ENCODE measurements at places on chromosomes 2 and 18. TPM values are rescaled to one million over a fixed set of nuclear protein-coding genes. Genes with fewer than 3 reads are reported as not detected.
A peak's percentile ranks its signal among the peaks of the same experiment; 100 is the strongest.

The PROKR1 gene
- total RNA-seq, result not detected

GRCh38 chr2:170165129-170165528 is 12.8 kb upstream of the MYO3B start:
- H3K4me1 ChIP-seq, result no peaks in the 10 kb centered on the region
- DNase-seq, result peak; percentile 29
- H3K36me3 ChIP-seq, result no peaks in the 10 kb centered on the region
- H3K27me3 ChIP-seq, result peaks cover 6% of the 10 kb centered on the region
- H3K4me3 ChIP-seq, result no peak overlapping the region
- H3K27ac ChIP-seq, result no peak overlapping the region

The CCBE1 gene
- total RNA-seq, result not detected

DNA sequence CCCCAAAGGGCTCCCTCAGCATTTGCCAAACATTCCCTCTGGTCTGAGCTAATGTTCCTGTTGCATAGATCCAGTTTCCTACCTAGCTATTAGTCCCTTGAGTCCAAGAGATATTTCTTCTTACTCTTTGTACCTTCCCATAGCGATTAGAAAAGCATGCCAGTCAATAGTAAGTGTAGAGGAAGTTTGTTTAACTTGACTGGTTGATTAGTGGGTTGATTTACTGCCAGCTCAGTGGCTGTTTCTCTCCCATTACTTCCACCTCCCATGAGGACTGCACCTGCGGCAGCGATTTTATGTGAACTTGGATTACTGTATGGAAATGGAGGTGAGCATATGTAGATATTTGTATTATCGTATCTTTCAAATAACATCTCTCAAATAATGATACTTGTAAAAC is 1748.4 kb upstream of the CELF4 start:
- no peaks in the 10 kb centered on the region for H3K27me3 ChIP-seq
- no peak for DNase-seq
- no peaks in the 10 kb centered on the region for H3K4me1 ChIP-seq
- no peaks in the 10 kb centered on the region for H3K36me3 ChIP-seq
- no peak overlapping the region for H3K4me3 ChIP-seq
- H3K27ac ChIP-seq, result no peak overlapping the region

The WDR35 gene
- total RNA-seq, result 8.1 TPM

- no peak overlapping the region for H3K27ac ChIP-seq
- H3K4me1 ChIP-seq, result no peaks in the 10 kb centered on the region
- no peak for DNase-seq
- peaks cover 18% of the 10 kb centered on the region for H3K27me3 ChIP-seq
- H3K36me3 ChIP-seq, result no peaks in the 10 kb centered on the region
Measured at GRCh38 chr2:205834796-205835195, 152.5 kb downstream of the NRP2 start.

DNA sequence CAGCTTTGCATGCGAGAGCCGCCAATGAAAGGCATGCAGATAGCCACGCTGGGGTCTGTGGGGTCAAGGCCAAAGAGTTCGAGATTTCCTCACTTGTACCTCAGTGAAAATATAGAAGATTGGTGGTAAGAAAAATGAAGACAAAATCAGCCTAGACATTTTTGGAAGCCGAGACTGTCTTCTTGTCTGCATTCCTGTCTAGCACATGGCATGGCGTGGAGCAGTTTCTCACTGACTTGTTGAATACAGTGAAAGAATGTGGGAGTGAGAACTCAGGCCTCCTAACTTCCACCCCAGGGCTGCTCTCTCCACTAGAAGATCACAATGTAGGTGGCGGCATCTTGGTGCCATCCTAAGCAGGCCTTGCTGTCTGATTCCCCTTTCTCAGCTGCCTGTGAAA is 740.8 kb upstream of the HS6ST1 start:
- H3K27ac ChIP-seq, result no peak overlapping the region
- H3K4me1 ChIP-seq, result no peaks in the 10 kb centered on the region
- H3K4me3 ChIP-seq, result no peak overlapping the region
- no peaks in the 10 kb centered on the region for H3K27me3 ChIP-seq
- no peak for DNase-seq

GRCh38 chr2:41970988-41971660 is 76.7 kb upstream of the PKDCC start:
- no peak overlapping the region for H3K4me3 ChIP-seq
- no peak overlapping the region for H3K27ac ChIP-seq

- no peaks in the 10 kb centered on the region for H3K27me3 ChIP-seq
- no peak overlapping the region for H3K27ac ChIP-seq
Measured at GRCh38 chr2:167783261-167784083, 463.9 kb downstream of the STK39 start.

- DNase-seq, result no peak
- H3K27ac ChIP-seq, result peak overlapping the region; percentile 21
- H3K36me3 ChIP-seq, result peaks cover 57% of the 10 kb centered on the region
- no peaks in the 10 kb centered on the region for H3K27me3 ChIP-seq
- H3K4me3 ChIP-seq, result peak overlapping the region; percentile 90
Measured at GRCh38 chr18:74501386-74501785, 5.2 kb downstream of the CNDP2 start.
